Activated T-helper 1 cell treated with anti-CD3 and anti-CD28 coated beads, Interleukin-12 subunit alpha, Interleukin-12 subunit beta, Interleukin-2, Interleukin-4 antibody, amounts not matched to agents 30 ng/mL and 10 ng/mL and 1 ng/mL, durations not matched to agents 14 hours and 24 hours and 36 hours (primary cell): ENCODE measurements at places on chromosomes 4 and X. TPM values are rescaled to one million over a fixed set of nuclear protein-coding genes. Genes with fewer than 3 reads are reported as not detected.

SLC35A2 gene
- total RNA-seq, result 24.9 and 26.5 TPM in 2 replicates

PABPC1L2B gene
- total RNA-seq, result not detected in 2 replicates

ARL9 gene
- 0.13 and 0.32 TPM in 2 replicates for total RNA-seq

TEX28 gene
- total RNA-seq, result not detected in 2 replicates

DNA sequence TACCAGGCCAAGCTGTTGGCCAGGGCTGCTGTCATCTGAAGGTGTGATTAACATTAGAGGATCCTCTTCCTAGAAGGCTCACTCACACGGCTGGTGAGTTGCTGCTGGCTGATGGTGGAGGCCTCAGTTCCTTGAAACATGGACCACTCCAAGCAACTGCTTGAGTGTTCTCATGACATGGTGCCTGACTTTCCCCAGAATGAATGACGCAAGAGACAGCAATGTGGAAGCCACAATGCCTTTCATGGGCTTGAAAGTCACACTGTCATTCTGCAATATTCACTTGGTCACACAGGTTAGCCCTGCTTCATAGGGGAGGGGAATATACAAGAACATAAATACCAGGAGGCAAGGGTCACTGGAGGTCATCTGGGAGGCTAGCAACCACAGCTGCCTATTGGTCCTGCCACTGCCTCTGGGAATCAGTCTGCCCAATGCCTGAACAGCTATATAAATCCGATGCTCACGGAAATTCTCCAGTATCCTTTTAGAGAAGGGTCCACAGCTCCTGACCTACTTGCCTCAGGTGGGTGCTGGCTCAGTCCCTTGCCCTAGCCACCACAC is 97.1 kb upstream of the MAML3 start:
- no peak for DNase-seq
- H3K4me3 ChIP-seq, result no peak overlapping the region
- H3K27me3 ChIP-seq, result peaks cover 36% of the 10 kb centered on the region
- no peaks in the 10 kb centered on the region for H3K36me3 ChIP-seq
- peaks cover 24% of the 10 kb centered on the region for H3K4me1 ChIP-seq

GRCh38 chr4:17112292-17112659 is 213.8 kb upstream of the LDB2 start:
- no peaks in the 10 kb centered on the region for H3K36me3 ChIP-seq
- no peak overlapping the region for H3K4me3 ChIP-seq
- no peak overlapping the region for H3K27ac ChIP-seq
- H3K27me3 ChIP-seq, result no peaks in the 10 kb centered on the region
- DNase-seq, result no peak

DNA sequence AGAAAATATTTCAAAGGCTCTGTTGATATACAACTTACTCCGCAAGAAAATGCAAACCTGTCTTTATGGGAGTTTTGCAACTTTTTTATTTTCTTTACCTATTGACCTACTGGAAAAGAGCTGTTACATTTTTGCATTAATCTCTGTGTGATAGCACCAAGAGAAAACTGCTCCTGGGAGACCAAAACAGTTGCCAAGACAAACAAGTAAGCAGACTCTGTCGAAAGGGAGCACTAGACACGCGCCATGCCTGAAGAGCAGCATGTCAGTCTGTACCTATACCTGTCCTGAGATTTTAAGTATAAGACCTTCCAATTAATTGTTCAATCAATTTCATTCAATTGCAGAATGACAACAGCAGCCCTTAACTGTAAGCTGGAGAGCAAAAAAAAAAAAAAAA is 56.0 kb upstream of the TECRL start:
- H3K4me3 ChIP-seq, result no peak overlapping the region
- no peaks in the 10 kb centered on the region for H3K4me1 ChIP-seq
- H3K27me3 ChIP-seq, result no peaks in the 10 kb centered on the region
- DNase-seq, result no peak
- no peaks in the 10 kb centered on the region for H3K36me3 ChIP-seq

- no peaks in the 10 kb centered on the region for H3K36me3 ChIP-seq
Observed at GRCh38 chr4:93809773-93810172, 18.8 kb upstream of the ATOH1 start.
